Right forelimb (tissue), 1 donor: ENCODE measurements at places on chromosomes 5 and 9.

- no peak for DNase-seq
Observed at GRCh38 chr5:80185095-80185494, 70.8 kb downstream of the SERINC5 start.

DNA sequence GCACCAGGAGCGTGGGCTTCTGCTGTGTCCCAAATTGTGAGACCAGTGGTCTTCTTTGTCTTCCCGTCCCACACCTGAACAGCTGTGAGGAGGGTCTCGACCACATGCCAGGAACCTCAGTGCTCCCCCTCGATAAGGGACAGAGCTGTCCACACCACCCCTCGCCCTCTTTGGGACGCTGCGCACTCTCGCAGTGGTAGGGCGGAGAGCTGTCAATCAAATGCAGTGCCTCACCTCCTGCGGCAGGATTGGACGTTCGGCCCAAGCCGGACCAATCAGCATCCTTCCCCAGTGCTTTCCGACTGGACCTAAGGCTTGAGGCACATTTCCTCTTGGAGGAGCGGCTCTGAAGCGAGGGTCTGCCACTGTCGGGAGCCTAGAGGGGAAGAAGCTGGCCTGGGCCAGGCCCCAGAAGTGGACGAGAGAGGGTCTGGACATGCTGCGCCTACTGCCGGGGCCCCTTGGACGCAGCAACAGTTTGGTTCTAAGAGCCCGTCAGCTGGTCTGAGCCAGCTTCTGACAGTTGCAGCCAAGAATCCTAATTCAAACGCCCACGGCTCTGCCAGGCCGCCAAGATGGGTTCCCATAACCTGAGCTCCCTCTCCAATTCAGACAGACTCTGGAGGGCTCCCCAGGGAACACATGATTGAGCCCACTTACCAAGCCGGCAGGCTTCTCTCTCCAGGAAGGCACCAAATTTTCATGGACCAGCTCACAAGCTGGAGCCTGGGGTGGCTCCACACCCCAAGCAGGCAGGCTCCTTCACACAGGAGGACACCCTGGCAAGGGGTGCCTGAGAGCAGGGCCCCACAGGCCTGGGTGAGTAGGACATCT is 28.1 kb upstream of the ADAMTS2 start:
- no peak for DNase-seq

DNA sequence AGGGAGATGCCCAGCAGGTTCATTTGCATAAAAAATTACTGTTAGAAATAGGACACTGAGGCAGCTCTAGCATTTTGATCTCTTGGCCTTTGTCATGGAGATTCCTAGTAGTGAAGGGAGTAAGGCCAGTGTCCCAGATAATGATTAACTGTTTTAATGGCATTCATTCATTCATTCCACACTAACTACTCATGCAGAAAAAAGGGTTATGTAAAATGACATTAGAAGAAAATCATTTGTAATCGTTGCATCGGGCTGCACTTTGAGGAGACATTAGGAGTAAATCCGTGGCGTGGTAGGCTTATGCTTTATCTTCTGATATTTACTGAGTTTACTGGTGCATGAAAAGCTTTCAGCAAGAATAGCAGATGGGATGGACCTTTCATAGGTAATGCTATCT is 82.6 kb upstream of the GRHPR start:
- DNase-seq: no peak

GRCh38 chr5:61330341-61330844 is 1.7 kb upstream of the ZSWIM6 start:
- peak; percentile 73 for DNase-seq

GRCh38 chr5:89117124-89117644 is 234.2 kb upstream of the MEF2C start:
- DNase-seq: no peak

- no peak for DNase-seq
Observed at GRCh38 chr9:89543621-89544278, 45.8 kb upstream of the SEMA4D start.

DNA sequence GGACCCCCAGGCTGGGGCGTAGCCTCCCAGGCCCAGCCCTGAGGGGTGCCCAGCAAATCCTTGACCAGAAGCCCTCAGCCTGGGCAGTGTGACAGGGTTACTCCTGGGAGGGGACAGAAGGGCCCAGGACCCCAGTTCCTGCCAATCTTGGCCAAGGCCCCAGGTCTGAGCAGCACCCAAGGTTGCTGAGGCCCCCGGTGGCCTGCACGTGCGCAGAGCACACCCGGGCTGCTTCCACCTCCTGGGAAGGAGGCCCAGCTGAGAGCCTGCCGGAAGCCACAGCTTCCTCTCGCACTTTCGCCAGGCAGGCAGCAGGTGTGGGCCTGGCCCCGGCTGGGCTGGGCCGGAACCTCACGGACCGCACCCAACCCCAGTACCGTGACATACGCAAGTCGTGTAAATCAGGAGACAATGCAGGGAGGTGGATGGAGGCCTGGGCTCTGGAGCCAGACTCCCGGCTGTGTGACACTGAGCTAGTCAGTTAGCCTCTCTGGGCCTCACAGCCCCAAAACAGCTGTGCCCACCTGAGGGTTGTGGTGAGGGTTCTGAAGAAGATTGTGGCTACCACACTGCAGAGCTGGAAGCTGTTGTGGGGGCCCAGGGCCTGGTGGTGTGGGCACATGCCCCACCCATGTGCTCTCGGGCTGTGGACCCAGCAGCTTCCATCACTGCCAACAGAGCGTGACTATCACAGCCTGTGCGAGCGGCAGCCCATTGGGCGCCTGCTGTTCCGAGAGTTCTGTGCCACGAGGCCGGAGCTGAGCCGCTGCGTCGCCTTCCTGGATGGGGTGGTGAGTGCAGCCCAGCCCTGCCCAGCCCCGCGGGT is 5.1 kb downstream of the GRK6 start:
- DNase-seq: no peak

DNA sequence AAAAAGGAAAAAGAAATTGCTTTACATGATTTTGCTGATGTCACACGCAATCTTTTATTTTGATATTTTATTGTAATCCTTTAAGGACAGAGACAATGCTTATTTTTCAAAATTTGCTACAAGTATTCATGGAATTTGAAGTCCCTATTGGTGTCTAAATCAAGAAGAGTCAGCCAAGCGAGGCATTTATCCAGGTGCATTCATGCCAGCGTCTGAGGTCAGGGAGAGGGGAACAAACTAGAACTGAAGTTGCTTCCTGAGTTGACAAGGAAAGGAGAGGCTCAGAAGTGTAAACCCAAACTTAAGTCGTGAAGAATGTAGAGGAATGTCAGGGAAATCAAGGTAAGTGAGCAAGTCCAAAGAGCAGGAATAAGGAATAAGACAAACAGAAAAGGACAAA is 83.0 kb upstream of the GNAQ start:
- no peak for DNase-seq

- DNase-seq: no peak
Observed at GRCh38 chr5:102654559-102655349, 100.4 kb upstream of the PAM start.

DNA sequence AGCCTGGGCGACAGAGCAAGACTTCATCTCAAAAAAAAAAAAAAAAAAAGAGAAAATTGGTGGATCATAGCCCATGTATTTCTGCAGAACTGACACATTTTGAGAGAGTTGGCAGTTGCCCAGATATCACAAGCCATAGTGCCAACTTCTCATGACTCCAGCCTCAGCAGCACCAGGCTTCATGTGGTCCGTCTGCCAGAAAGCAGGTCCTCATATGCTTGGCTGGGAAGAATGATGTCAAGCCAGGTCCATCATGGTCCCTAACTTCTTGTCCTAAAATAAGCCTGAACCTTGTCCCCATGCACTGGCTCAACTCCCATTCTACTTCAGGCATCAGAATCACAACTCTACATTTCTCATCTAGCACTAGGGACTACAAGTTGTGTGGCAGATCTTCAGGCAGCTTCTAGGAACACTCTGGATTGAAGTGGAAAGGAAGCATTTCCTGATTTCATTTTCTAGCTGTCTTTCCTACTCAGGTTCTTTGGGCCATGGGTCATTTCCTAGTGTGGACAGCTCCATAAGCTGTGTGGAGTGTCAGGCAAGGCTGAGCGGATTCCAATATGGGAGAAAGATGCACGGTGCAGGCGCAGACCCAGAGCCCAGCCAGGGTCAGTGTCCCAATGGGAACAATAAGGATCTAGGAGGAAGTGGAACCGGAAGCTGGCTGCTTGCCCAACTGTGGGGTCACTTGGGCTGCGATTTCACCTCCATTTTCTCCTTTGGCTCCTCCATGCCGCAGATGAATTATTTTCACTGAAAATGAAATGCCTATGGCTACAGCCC is 90.1 kb downstream of the LMNB1 start:
- no peak for DNase-seq

DNA sequence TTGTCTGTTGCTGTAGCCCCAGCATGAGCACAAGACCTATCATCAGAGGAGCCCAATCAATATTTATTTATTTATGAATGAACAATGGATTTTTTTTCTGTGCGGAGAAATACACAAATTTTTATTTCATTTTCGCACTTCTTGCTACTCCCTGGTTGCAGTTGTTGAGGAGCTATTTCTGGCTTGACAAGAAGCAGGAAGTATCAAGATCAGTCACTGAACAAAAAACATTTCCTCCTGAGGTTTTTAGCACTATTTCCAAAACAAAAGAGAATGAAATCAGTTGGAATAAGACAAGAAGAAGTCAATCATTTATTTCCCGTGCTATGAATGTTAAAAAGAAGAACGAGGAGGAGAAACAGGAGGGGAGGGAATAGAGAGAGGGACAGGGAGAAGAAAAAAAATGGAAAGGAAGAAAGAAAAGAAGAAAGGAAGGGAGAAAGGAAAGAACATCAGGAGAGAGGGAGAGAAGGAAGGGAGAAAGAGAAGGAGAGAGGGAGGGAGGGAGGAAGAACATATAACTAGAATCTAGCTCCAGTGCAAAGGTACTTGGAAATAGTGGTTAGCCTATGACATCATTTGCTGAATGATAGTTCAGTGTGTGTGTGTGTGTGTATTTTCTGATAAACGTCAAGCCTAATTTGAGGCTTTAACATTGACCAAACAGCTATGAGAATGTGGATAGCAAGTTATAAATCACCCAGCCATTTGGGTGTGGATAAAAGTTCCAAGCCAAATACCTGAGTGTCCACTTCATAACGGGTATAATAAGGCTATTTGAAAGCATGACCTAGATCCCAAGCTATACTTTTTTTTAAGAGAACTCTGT is 586.0 kb downstream of the EBF1 start:
- DNase-seq: no peak

DNA sequence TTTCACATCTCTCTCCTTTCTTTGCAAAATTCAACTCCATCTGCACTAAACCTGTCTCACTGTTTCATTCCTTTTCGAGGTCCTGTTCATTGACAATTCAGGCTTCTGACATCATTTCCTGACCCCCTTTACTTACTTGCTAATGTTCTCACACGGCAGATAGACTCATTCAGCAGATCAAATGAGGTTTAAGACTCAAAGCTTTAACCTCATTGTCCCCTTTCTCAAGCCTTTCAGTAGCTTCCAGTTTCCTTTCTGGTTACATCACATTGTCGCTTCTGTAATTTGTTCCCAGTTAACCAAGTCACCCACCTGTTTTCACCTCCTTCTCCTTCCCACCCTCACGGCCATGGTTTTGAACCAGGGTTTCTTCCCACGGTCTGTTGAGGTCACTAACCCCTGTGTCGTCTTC is 143.4 kb upstream of the OTULINL start:
- DNase-seq: no peak

DNA sequence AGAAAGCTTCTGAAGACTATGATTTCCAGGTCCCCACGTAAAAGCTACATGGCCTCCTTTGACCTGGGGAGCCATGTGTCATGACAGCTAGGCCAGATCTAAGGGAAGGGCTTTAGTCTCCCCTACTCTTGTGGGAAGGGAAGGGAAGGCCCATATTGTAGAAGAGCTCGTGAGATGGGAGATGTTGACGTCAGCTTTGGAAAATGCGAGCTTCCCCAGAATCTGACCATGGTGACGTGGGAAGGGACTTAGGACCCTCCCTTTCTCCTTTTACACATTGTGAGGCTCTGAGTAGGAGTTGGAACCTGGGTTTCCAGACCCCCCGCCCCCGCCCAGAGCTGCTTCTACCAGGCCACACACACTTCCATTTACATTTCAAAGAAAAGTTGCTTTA is 165.5 kb downstream of the SYK start:
- DNase-seq: no peak

DNA sequence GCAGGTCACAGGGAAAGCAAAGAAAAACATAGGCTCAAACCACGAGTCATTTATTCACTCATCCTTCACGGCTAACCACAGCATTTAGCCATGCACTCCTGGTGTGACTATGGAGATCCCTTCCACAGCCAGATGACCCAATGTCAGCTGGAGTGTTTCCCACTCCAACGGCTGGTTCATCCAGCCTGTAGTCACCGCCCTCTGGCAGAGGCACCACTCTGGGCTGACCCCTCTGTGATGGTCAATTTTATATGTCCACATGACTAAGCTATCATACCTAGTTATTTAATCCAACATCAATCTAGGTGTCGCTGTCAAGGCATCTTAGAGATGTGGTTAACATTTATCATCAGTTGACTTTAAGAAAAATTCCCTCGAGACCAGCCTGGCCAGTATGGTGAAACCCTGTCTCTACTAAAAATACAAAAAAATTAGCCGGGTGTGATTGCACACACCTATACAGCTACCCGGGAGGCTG is 9.5 kb upstream of the PHF19 start:
- DNase-seq: no peak

- DNase-seq: no peak
Observed at GRCh38 chr9:37626708-37627292, 24.0 kb upstream of the FRMPD1 start.

DNA sequence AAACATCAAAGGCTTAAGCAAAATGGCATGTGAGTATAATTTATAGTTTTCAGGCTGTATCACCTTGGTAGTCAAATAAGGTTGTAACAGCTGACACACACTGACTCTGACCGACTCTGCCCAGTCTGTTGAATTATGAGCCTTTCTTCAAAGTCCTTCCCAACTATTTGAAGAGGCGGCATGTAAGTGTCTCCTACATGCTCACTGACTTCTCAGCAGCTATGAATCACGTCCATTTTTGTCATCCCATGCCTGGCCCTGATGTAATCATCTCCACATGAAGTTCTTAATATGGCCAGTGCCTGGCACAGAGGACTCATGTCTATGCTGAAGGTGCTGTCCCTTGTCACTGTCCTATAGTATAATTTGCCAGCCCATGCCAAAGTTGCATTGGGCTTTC is 5.1 kb upstream of the PTBP3 start:
- DNase-seq: no peak

GRCh38 chr9:36530224-36530623 is 42.5 kb upstream of the MELK start:
- DNase-seq: no peak

- no peak for DNase-seq
Observed at GRCh38 chr5:2902186-2902585, 150.7 kb upstream of the IRX2 start.

DNA sequence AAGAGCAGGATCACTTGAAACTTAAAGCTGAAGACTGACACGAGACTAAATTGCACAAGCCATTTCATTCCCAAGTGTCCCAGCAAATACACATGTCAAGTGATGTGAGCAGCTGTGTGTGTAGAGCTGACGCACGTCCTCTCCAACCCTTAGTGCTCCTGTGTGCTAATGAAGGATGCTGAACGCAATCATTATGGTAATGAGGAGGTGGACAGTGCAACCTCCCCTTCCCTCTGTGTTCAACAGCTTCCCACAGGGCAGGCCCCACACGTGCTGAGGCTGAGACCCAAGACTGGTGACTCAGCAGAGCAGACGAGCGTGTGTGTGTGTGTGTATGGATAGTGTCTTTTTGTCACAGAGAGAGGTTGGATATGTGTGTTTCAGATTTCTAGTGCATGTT is 702.1 kb downstream of the SEMA5A start:
- no peak for DNase-seq

GRCh38 chr5:115363879-115364278 is 67.4 kb upstream of the CCDC112 start:
- DNase-seq: no peak

GRCh38 chr9:69719367-69719766 is 40.4 kb downstream of the PTAR1 start:
- DNase-seq: no peak
